ENCODE measurements at places on chromosomes 16 and 17.
A peak's percentile ranks its signal among the peaks of the same experiment; 100 is the strongest.

DNA sequence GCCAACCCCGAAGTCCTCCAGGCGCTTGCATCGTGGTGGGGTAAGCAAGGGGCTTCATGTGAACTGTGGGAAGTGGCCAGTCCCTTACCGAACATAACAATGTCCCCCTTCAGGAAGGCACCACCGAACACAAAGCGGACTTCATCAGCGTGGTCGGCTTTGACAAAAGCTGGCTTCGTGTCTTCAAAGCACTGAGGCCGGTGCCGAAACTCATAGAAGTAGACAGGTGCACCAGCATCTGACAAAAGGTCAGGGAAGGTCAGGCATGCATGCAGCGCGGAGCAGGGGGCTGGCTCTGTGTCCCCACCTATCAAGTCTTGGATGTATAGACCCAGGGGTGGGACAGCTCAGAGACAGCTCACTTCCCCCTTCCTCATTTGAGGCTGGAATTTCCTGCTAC, 16.6 kb upstream of the CES1 start:
- DNase-seq = no peak
- H3K27ac ChIP-seq = no peak overlapping the region
- no peaks in the 10 kb centered on the region for H3K36me3 ChIP-seq

DNA sequence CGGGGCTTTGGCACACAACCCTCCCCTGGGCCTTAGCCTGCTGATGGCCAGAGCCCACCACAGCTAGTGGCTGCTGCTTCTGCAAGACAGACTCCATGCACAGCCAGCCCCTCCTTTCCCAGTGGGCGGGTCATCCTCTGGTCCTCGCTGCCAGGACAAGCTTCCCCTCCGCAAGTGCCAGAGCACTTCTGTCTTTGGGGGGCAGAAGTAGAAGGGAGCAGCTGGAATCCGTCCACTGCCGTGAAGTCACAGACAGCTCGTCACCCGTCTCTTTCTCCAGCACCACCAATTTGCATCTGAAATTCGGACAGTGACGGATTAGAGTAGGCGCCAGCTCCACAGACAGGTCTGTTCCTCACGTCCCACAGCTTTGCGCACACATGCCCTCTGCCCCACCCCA, 31.3 kb upstream of the NAT9 start:
- H3K27me3 ChIP-seq = no peaks in the 10 kb centered on the region
- no peak overlapping the region for H3K27ac ChIP-seq
- no peak for DNase-seq
- H3K36me3 ChIP-seq = no peaks in the 10 kb centered on the region
- H3K4me1 ChIP-seq = no peaks in the 10 kb centered on the region
- no peak overlapping the region for H3K4me3 ChIP-seq

GRCh38 chr17:47741109-47741792, 8.2 kb downstream of the TBX21 start:
- H3K36me3 ChIP-seq = no peaks in the 10 kb centered on the region
- H3K27ac ChIP-seq = no peak overlapping the region
- H3K4me3 ChIP-seq = no peak overlapping the region
- H3K27me3 ChIP-seq = no peaks in the 10 kb centered on the region
- H3K4me1 ChIP-seq = no peaks in the 10 kb centered on the region

DNA sequence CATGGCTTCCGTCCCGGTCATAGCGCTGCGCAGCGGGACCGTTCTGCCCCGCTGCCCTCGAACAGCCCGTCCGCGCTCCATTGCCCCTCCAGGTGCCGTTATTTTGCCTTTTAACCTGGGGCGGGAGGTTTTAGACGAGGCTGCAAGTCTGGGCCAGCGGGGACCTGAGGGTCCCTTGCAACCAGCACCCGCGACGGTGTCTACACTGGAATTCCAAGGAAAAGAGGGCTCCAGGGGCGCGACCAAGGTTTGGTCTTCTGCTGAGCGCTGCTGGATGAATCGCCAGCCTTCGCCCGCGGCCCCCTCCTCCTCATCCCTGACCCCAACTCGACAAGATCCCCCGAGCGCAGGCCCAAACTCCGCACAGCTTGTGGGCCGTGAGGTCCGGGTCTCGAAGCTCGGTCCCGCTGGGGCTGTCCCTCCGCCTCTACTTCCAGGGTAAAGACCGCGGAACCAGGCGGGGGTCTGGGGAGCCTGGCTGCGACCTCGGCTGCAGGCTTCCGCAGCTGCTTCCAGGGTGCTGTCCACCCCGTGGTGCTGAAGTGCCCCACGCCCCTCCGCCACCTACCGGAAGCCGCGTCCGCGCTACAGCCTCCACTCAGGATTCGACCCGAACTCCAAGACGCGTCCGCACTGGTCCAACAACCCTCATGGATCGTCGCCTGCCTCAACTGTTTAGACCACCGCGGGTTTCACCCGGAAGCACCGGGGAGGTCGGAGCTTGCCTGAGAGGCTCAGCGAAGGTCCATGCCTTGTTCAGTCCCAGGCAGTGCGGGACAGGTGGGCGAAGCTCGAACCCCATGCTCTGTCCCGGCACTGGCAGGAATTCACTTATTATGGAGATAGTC, 10.1 kb upstream of the CA4 start:
- no peak overlapping the region for H3K27ac ChIP-seq
- H3K36me3 ChIP-seq = no peaks in the 10 kb centered on the region
- no peaks in the 10 kb centered on the region for H3K27me3 ChIP-seq
- H3K4me1 ChIP-seq = peaks cover 26% of the 10 kb centered on the region
- peak overlapping the region; percentile 12 for H3K4me3 ChIP-seq
- DNase-seq = peak; percentile 80

GRCh38 chr16:84065536-84066132, 23.0 kb upstream of the SLC38A8 start:
- H3K27me3 ChIP-seq = no peaks in the 10 kb centered on the region
- peak; percentile 83 for DNase-seq
- H3K4me1 ChIP-seq = peaks cover 9% of the 10 kb centered on the region
- no peak overlapping the region for H3K4me3 ChIP-seq

DNA sequence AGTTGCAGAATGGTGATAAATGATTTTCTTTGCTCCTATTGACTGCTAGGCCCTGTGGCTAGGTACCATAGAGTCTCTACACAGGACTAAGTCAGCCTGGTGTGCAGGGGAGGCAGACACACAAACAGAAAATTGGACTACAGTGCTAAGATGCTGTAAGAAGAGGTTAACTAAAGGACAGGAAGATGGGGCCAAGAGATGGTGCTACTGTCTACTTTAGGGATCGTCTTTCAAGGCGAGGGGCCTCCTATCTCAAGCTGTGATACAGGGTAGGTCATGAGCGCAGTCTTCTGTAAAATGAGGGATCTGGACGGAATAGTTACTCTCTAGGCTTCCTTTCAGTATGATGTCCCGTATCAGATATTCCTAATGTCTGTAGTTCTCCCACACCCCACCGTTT, 817 bp downstream of the NME1 start:
- DNase-seq = no peak
- peaks cover 4% of the 10 kb centered on the region for H3K4me1 ChIP-seq
- H3K36me3 ChIP-seq = no peaks in the 10 kb centered on the region
- peak overlapping the region; percentile 63 for H3K4me3 ChIP-seq
- H3K27me3 ChIP-seq = no peaks in the 10 kb centered on the region

GRCh38 chr16:714558-715476, at the start of gene METRN:
TSS of gene METRN (plus strand) at chr16:715118. CDS start at chr16:715290, 172 bp downstream.
- no peak within 1 kb of the TSS for H3K27ac ChIP-seq
- no peaks in the 10 kb centered on the region for H3K36me3 ChIP-seq
- DNase-seq = peak; percentile 94

Measured in testis (tissue), 5 donors.